ENCODE measurements at places on chromosomes 7 and 10.

GRCh38 chr10:44185315-44185666, 199.6 kb downstream of the CXCL12 start:
- H3K4me3 ChIP-seq: no peak overlapping the region
- no peaks in the 10 kb centered on the region for H3K36me3 ChIP-seq
- H3K27ac ChIP-seq: no peak overlapping the region
- H3K27me3 ChIP-seq: no peaks in the 10 kb centered on the region
- no peaks in the 10 kb centered on the region for H3K4me1 ChIP-seq

- H3K27ac ChIP-seq: peak overlapping the region; percentile 38
- H3K27me3 ChIP-seq: no peaks in the 10 kb centered on the region
- H3K4me3 ChIP-seq: no peak overlapping the region
- DNase-seq: no peak
Measured at GRCh38 chr10:43440463-43441134, 3.7 kb downstream of the ZNF487 start.

GRCh38 chr7:144513334-144513733, 109.8 kb upstream of the NOBOX start:
- H3K27me3 ChIP-seq: no peaks in the 10 kb centered on the region
- no peaks in the 10 kb centered on the region for H3K36me3 ChIP-seq
- no peak for DNase-seq
- peaks cover 3% of the 10 kb centered on the region for H3K4me1 ChIP-seq
- no peak overlapping the region for H3K27ac ChIP-seq

DNA sequence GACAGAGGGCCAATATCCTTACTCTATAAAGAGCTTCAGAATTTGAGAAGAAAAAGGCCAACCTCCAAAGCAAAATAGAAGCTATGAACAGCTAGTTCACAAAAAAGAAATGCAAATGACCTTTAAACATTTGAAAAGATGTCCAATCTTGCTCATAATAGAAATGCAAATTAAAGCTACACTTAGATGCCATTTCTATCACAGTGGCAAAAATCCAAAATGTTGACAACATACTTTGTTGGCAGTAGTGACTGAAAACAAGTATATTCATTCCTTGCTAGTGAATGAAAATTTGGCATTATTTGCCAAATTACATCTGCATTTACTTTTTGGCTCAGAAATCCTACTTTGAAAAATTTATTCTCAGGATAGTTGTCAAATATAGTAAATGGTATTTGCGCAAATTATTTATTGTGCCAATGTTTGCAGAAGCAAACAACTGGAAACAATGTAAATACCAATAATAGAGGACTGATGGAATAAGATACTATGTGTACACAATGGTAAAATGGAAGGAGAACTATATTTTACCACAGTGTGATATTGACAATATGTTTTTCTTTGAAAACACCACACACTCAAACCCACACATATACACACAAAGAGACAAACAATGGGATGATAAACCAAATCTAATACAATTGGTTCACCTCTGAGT, 9.4 kb downstream of the TMEM106B start:
- peaks cover 90% of the 10 kb centered on the region for H3K36me3 ChIP-seq
- H3K4me1 ChIP-seq: peaks cover 46% of the 10 kb centered on the region
- H3K4me3 ChIP-seq: no peak overlapping the region
- DNase-seq: no peak
- no peaks in the 10 kb centered on the region for H3K27me3 ChIP-seq

- peaks cover 71% of the 10 kb centered on the region for H3K27me3 ChIP-seq
- H3K4me3 ChIP-seq: no peak overlapping the region
- H3K4me1 ChIP-seq: peaks cover 7% of the 10 kb centered on the region
- peak overlapping the region; percentile 72 for H3K27ac ChIP-seq
- peak; percentile 85 for DNase-seq
Measured at GRCh38 chr7:8442814-8443304, 9.4 kb downstream of the NXPH1 start.

- peaks cover 62% of the 10 kb centered on the region for H3K4me1 ChIP-seq
- no peak for DNase-seq
- H3K27me3 ChIP-seq: no peaks in the 10 kb centered on the region
Measured at GRCh38 chr7:50411332-50411731, 38.8 kb downstream of the FIGNL1 start.

Measured in activated naive CD8-positive, alpha-beta T cell treated with anti-CD3 and anti-CD28 coated beads, Interleukin-2, amount 10 ng/mL, durations not matched to agents 7 days and 5 days (primary cell).